ENCODE measurements at places on chromosomes 1 and 21.

- DNase-seq: no peak
These were observed 9.7 kb upstream of the FMOD start for GRCh38 chr1:203360547-203361185.

GRCh38 chr1:44220755-44221154 lies 7.5 kb downstream of the DMAP1 start:
- DNase-seq: no peak

GRCh38 chr1:1540818-1541628 lies 599 bp upstream of the TMEM240 start:
- no peak for DNase-seq

- DNase-seq: no peak
These were observed 472.3 kb upstream of the VAMP3 start for GRCh38 chr1:7298749-7299151.
